ENCODE measurements at places on chromosomes 16 and 17.

- DNase-seq, result no peak
Measured at GRCh38 chr17:47085736-47086135, 103.4 kb downstream of the CDC27 start.

GRCh38 chr17:66676421-66676820 is 158.5 kb upstream of the CACNG5 start:
- no peak for DNase-seq

DNA sequence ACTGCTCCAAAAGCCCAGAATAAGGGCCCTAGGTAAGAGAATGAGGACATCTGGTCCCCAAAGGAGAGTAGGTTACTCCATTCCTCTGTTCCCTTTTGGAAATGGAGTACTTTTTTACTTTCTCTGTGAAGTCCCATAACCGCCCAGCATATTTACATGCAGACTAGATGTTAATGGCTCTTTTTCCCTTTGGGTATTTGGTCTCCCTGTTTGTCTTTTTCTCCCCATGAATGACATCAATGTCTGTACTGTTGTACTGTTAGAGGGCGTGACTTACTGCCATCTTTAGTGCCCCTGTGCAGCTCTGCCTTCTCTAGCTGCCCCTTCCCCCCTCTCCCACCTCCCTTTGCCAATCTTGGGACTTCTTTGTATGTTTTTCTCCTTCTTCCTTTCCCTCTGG is 19.0 kb downstream of the GPR179 start:
- DNase-seq, result no peak

DNA sequence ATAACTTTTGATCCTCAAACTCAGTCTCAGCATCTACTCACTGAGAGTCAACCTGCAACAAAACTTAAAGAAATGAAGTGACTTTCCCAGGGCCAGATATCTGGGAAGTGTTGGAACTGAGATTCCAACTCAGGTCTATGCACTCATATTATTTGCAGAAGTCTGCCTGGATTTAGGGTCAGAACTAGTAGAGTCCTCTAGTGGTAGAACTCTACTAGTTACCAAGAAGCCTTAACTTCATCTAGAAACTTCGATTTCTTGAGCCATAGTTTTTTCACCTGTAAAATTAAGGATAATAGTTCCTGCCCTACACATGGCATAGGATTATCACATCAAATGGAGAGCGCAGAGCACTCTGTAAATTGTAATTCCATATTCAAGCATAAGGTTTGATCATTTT is 23.4 kb upstream of the KRT24 start:
- no peak for DNase-seq

- no peak for DNase-seq
Measured at GRCh38 chr17:58338841-58339754, 10.5 kb upstream of the TSPOAP1 start.

GRCh38 chr16:84851192-84852127 is 31.7 kb downstream of the CRISPLD2 start:
- no peak for DNase-seq

DNA sequence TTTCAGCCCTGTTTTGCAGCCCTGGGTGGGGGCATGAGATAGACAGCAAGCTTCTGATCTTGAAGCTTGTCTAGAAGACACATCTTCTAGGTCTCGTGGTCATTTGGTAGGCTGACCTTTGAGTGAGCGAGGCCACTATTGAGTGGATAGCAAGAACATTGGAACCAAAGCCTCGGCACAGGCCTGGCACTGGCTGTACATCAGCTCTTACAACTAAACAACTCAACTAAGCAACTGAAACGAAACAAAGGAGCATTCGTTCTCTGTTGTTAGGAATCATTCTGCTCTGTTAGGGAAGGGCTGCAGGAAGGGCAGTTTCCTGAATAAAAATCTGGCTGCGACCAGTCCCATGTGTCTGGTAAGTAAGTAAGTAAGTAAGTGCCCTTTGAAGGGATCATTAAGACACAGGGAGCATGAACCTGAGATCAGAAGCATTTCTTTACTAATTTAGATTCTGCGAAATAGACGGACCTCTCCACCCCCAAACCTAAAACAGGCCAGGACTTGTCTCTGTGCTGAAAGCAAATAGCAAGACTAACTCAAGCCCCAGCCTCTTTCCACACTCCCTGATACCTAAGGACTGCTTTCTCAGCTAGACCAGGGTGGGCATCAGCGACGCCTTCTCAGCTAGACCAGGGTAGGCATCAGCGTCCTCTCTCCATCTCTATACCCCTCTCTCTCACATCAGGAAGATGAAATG is 22.7 kb downstream of the CYB561 start:
- DNase-seq, result no peak

GRCh38 chr16:19967963-19968362 is 83.3 kb upstream of the GPRC5B start:
- DNase-seq, result no peak

GRCh38 chr16:57403965-57404817 is at the start of gene CCL17:
TSS of gene CCL17 (plus strand) at chr16:57404767. CDS start at chr16:57413933, 9,166 bp downstream.
- peak; percentile 31 for DNase-seq

Data from anterior cingulate cortex (tissue), 58 donors.